ENCODE measurements at places on chromosomes 16 and 17. TPM values are rescaled to one million over a fixed set of nuclear protein-coding genes. Genes with fewer than 3 reads are reported as not detected.

RPS6KB1 gene
- 44.8 TPM for polyA plus RNA-seq

PRAC2 gene
- not detected for polyA plus RNA-seq

DNA sequence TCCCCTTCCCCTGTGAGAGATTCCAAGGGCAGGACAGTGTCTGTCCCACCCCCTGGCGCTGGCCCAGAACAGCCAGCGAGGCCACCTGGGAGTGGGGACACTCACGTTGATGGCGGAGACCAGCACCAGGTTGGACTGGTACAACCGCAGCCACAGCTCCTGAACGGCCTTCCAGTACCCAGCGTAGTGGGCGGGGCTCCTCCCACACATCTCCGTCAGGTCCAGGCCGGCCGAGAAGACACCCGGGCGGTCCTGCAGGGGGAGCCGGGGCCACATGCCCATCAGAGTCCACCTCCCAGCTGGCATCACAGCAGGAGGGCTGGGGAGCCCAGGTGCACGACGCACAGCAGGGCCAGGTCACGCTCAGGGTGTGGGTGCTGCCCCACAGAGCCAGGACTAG lies 7.1 kb downstream of the ECI1 start:
- no peak for DNase-seq

DNA sequence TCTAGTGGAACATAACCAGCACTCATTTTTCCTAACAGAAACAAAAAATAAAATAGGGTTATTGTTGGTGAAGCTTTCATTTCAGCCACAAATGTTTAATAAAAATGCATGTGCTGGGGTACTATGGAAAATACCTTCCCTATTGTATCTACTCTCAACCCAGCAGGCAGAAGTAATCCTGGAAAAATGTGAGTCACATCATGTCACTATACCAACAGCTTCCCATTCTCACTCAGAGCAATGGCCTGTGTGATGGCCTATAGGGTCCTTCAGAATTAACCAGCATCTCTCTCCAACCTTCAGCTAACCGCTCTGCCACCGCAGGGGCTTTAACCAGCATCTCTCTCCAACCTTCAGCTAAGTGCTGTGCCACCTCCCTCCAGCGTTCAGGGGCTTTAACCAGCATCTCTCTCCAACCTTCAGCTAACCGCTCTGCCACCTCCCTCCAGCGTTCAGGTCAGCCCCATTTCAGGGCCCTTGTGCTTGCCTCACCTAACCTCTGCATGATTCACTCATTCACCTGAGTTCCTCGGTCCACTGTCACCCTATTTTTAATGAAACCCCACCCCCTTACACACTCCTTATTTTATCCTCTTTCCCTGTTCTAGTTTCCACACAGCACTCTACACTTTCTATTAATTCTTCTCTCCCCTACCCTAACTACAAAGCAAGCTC lies 34.0 kb downstream of the UBE2G1 start:
- no peak for DNase-seq

DNA sequence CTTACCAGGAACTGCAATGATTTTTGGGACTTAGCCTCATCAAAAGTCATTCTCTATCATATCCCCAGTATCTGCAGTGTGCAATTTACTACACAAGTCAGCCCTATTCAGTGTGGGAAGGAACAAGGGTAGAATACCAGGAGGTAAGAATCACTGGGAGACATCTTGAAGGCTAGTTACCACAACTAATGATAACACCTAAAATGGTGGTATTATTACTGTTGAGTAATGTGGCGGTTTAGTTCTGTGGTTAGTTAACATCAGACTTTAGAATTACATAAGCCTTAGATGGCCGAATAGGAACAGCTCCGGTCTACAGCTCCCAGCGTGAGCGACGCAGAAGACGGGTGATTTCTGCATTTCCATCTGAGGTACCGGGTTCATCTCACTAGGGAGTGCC lies 567.9 kb upstream of the CDH11 start:
- no peak for DNase-seq

GRCh38 chr17:58534331-58534730 lies 19.9 kb upstream of the MTMR4 start:
- no peak for DNase-seq

- no peak for DNase-seq
Observed at GRCh38 chr17:61366076-61366714, 33.4 kb upstream of the TBX2 start.

- peak; percentile 67 for DNase-seq
Observed at GRCh38 chr17:17132746-17133145, 73.4 kb downstream of the PLD6 start.

GRCh38 chr17:522919-523318 lies 170.3 kb upstream of the RPH3AL start:
- no peak for DNase-seq

- DNase-seq: no peak
Observed at GRCh38 chr16:1906055-1906845, 12.0 kb downstream of the HS3ST6 start.

GRCh38 chr17:5758651-5759050 lies 174.3 kb upstream of the NLRP1 start:
- DNase-seq: no peak

DNA sequence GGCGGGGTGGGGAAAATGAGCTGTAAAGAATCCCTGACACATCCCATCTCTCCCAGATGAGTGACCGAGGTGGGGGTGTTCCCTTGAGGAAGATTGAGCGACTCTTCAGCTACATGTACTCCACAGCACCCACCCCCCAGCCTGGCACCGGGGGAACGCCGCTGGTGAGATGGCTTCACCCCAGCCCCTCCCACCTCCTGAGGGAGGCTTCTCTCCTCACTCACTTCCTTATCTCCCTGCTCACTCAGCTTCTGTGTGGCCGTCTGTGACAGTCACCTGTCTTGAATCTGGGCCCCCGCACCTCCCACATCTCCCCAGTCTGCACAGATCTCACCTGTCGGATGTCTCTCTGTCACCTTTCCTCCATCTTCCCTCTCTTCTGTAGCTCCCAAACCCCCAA lies 13.4 kb downstream of the PDK2 start:
- DNase-seq: no peak

GRCh38 chr16:3281222-3281820 lies 2.0 kb upstream of the ZNF263 start:
- no peak for DNase-seq

- DNase-seq: no peak
Observed at GRCh38 chr16:82203198-82203597, 33.2 kb upstream of the MPHOSPH6 start.

RNF222 gene
- polyA plus RNA-seq: not detected

BICDL2 gene
- 3.5 TPM for polyA plus RNA-seq

DNA sequence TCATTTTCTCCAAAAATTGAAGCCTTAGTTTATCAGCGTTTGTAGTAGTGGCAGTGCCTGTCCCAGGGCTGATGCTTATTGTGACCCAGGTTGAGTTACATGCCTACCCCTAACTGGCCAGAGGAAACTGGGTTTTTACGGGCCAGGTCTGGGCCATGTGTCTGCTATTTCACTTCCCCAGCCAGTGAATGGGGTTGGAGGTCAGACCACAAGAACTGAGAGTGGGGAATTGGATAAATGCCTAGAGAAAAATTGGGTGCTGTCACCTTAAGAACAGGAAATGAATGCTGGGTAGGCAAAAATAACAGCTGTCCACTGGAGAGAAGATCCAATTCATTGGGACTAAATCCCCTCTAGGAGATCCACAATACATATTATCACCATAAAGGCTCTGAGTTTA lies 5.2 kb downstream of the ADPRM start:
- DNase-seq: no peak

GRCh38 chr17:82014971-82015310 lies 7.7 kb downstream of the CENPX start:
- DNase-seq: no peak

- no peak for DNase-seq
Observed at GRCh38 chr17:56610321-56610720, 16.8 kb downstream of the NOG start.

DNA sequence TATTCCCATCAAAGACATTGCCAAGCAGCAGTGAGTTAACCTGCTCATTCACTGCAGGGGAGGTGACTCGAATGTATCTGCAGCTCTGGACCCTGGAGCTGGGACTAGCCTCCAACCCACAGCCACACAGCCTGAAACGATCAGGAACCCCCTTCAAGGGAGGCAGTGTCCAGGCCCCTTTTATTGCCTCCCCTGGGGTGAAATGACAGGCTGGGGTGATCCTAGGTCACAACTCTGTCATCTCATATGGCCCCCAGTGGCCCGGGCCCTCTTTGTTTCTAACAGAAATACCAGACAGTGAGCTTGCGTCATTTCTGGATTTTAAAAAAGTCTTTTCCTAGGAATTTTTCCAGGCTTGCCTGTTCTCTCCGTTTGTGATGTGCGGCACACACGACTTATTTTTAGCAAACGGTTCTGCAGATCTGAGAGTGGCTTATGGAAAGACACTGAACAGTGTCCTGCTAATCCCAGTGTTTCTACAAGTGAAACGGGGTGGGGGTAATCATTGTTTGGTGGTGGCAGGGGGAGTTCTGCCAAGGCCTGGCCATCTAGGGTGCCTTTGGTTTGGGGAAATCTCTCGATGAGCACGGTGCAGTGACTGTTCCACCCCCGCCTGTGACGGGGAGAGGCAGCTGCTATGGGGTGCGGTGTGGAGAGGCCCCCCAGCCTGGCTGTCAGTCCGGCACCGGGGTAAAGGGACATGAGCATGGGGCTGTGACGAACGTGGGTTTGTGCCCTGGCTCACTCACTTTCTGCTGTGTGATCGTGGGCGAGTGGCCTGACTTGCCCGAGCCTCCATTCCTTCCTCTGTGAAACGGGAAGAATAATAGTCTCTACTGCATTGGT lies 27.2 kb downstream of the NAGPA start:
- no peak for DNase-seq

DNA sequence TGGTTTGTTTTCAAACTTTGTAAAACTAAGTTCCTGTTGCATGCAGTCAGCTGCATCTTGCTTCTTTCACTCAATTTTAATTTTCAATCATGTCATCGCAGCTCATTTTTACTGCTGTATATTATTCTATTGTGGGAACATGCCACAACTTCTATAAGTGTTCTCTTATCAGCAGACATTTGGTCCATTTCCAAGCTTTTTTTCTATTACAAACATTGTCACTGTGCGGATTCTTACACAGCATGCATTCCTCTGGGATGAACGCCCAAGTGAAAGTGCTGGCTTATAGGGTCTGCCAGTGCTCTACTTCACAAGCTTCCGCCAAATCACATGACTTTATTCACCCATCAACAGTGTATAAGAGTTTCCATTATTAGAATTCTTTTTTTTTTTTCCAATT lies 22.7 kb downstream of the GINS3 start:
- DNase-seq: no peak

LYRM9 gene
- polyA plus RNA-seq: 22.0 TPM

WFDC1 gene
- polyA plus RNA-seq: 2.4 TPM

PERCC1 gene
- not detected for polyA plus RNA-seq

ALDH3A1 gene
- polyA plus RNA-seq: 0.63 TPM

DNA sequence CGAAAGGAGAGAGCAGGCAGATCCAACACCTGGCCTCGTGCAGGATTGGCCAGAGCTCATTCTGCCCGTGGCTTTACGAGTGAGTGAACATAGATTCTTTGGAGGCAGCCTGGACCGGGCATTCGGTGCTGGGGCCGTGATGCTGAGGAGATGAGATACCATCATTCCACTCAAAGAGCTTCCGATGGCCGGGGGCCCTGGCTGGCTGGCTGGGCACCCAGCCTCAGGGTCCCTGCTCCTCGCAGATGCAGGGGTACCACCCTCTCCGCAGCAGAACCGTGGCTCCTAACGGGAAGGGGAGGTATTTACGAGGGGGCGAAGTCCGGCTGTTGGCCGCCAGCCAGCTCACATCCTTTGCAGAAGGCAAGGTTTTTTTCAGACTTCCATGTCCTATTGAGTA lies 66.1 kb upstream of the FOXF1 start:
- no peak for DNase-seq

DNA sequence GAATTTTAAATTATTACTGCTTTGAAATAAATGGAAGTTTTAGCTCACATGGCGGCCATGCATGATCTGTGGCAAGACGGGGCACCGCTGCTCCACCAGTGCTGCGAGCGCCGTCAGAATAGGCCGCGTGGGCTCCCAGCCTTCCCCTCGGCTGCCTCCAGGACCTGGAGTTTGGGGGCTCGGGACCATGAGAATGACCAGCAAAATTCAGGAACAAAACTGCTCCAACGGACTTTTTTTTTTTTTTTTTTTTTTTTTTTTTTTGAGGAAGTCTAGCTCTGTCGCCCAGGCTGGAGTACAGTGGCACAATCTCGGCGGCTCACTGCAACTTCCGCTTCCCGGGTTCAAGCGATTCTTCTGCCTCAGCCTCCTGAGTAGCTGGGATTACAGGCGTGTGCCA lies 38.3 kb upstream of the AKAP1 start:
- no peak for DNase-seq

KCNJ18 gene
- polyA plus RNA-seq: not detected

- no peak for DNase-seq
Observed at GRCh38 chr16:27234171-27234570, 30.8 kb downstream of the KDM8 start.

SULT1A1 gene
- polyA plus RNA-seq: 17.9 TPM

AHSP gene
- 3.0 TPM for polyA plus RNA-seq

GRCh38 chr17:21602176-21602575 lies 90.1 kb upstream of the KCNJ18 start:
- DNase-seq: no peak

PSMD3 gene
- polyA plus RNA-seq: 99.1 TPM

- no peak for DNase-seq
Observed at GRCh38 chr16:48608452-48608851, 1.5 kb downstream of the N4BP1 start.

GRCh38 chr17:50479522-50480141 lies 972 bp downstream of the RSAD1 start:
- no peak for DNase-seq

PPP1R1B gene
- polyA plus RNA-seq: 12.2 TPM

DNA sequence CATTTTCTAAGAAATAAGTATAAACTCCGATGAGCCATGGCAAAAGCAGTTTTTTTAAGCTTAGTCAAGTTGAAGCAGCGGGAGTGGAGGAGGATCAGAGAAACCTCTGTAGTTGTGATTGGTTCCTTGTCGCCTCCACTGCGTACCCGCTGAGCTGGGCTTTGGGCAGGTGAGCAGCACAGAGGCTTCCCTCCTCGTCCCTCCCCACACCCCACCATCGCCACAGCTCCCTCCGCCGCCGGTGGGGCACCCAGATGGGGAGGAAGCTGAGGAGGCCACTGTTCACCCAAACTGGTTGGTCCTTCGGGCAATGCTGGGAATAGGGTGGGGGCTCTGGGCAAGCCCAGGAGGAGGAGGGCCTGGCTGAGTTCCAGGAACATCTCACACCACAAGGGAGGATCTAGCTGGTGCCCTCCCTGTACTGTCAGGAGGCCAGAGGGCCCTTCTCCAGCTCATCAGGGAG lies 5.2 kb upstream of the MRPL38 start:
- DNase-seq: no peak

UTS2R gene
- polyA plus RNA-seq: 1.2 TPM

DNA sequence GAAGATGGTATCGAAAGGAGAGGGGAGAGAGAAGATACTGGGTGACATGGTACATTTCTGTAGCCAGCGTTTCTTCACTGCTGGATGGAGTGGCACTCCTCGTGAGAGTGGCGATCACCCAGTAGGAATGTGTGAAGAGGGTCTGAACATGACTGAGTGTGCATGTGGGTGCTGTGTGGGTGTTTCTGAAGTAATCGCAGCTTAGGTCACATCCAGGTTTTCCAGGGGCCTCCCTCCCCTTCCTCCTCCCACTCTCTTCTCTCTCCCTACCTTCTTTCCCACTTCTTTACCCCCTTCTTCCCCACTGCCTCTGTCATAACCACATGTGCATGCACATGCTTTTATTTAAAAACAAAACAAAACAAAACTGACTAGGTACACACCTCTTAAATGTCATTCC lies 1.8 kb downstream of the CLEC3A start:
- no peak for DNase-seq

PTX4 gene
- polyA plus RNA-seq: not detected

- DNase-seq: no peak
Observed at GRCh38 chr17:7704601-7705268, at the start of gene EFNB3. Gene EFNB3, plus strand, starts transcription at chr17:7705202. Its CDS starts 397 bp downstream, at chr17:7705599.

All from left renal pelvis (tissue), 4 donors.